Endothelial cell of coronary artery (primary cell): ENCODE measurements at places on chromosomes 4 and X. TPM values are rescaled to one million over a fixed set of nuclear protein-coding genes. Genes with fewer than 3 reads are reported as not detected.

Gene RBMX2
- total RNA-seq: 30.1 and 33.5 TPM in 2 replicates

Gene ESX1
- not detected in 2 replicates for total RNA-seq

Gene OTUD5
- total RNA-seq: 25.2 and 31.2 TPM in 2 replicates

Gene RWDD4
- total RNA-seq: 14.7 and 15.0 TPM in 2 replicates

Gene SLC4A4
- total RNA-seq: under 0.01 and 0.66 TPM in 2 replicates

Gene CHM
- 13.9 and 17.4 TPM in 2 replicates for total RNA-seq

Gene MAP7D3
- total RNA-seq: 14.2 and 17.1 TPM in 2 replicates

Gene PDGFC
- 8.2 and 24.8 TPM in 2 replicates for total RNA-seq

Gene UGT2B11
- total RNA-seq: not detected in 2 replicates

Gene CXCL5
- 0.09 and 0.19 TPM in 2 replicates for total RNA-seq

Gene NPY1R
- total RNA-seq: 0.09 TPM in 2 replicates

Gene SPATA18
- total RNA-seq: 6.7 and 9.5 TPM in 2 replicates

Gene FAM241A
- 7.2 and 9.7 TPM in 2 replicates for total RNA-seq

Gene SOX3
- not detected in 2 replicates for total RNA-seq

Gene TRIM75
- total RNA-seq: not detected in 2 replicates

Gene RTL5
- total RNA-seq: 0.09 and 0.47 TPM in 2 replicates

Gene PHOX2B
- total RNA-seq: not detected in 2 replicates

Gene DAPP1
- 0.09 TPM in 1 of 2 replicates, not detected in the other for total RNA-seq

Gene SEC31A
- total RNA-seq: 200 and 244 TPM in 2 replicates

Gene CCDC160
- not detected in 2 replicates for total RNA-seq

Gene MAGEA2B
- total RNA-seq: not detected in 2 replicates

Gene CLDN22
- not detected in 2 replicates for total RNA-seq

Gene ASB9
- 7.6 and 14.4 TPM in 2 replicates for total RNA-seq

Gene C4orf50
- total RNA-seq: not detected in 2 replicates

Gene IQSEC2
- 3.1 and 3.8 TPM in 2 replicates for total RNA-seq

Gene MTNR1A
- not detected in 2 replicates for total RNA-seq

Gene GUCY1B1
- 0.81 and 2.2 TPM in 2 replicates for total RNA-seq

Gene SLC34A2
- not detected in 2 replicates for total RNA-seq

Gene NBDY
- 3.4 and 4.2 TPM in 2 replicates for total RNA-seq

Gene UGT2B15
- total RNA-seq: not detected in 2 replicates
